Ascending aorta (tissue), 2 donors: ENCODE measurements at places on chromosomes 6 and 20.

DNA sequence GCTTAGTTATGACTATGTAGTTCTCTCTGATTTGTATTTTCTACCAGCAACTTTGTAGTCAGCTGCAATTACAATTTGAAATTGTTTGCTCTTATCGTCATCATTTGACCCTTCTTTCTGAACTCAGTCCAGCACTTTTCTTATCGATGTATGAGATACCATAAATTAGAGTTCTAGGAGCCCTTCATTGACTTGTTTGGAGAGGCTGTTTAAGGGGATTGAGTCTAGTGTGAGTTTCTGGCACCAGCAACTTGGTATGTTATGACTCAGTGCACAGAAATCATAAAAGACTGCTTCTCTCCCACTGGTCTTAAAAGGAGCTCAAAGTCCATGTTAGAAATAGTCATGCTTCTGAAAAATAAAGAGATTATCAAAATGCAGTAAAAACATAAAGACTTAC, 190.3 kb downstream of the TENT5A start:
- no peak for DNase-seq
- peaks cover 12% of the 10 kb centered on the region for H3K4me1 ChIP-seq
- H3K27me3 ChIP-seq: no peaks in the 10 kb centered on the region
- H3K27ac ChIP-seq: peak overlapping the region; percentile 71
- no peaks in the 10 kb centered on the region for H3K36me3 ChIP-seq

GRCh38 chr20:23412026-23412425, 9.3 kb downstream of the NAPB start:
- H3K27me3 ChIP-seq: no peaks in the 10 kb centered on the region
- H3K27ac ChIP-seq: no peak overlapping the region
- DNase-seq: no peak
- no peaks in the 10 kb centered on the region for H3K4me1 ChIP-seq
- H3K36me3 ChIP-seq: no peaks in the 10 kb centered on the region

- no peak overlapping the region for H3K4me3 ChIP-seq
- H3K36me3 ChIP-seq: no peaks in the 10 kb centered on the region
- no peaks in the 10 kb centered on the region for H3K27me3 ChIP-seq
- no peak for DNase-seq
Measured at GRCh38 chr6:130293800-130294199, 71.0 kb upstream of the SAMD3 start.

- H3K27ac ChIP-seq: no peak overlapping the region
- DNase-seq: no peak
- no peak overlapping the region for H3K4me3 ChIP-seq
Measured at GRCh38 chr20:55701467-55701866, 303.9 kb downstream of the CBLN4 start.

DNA sequence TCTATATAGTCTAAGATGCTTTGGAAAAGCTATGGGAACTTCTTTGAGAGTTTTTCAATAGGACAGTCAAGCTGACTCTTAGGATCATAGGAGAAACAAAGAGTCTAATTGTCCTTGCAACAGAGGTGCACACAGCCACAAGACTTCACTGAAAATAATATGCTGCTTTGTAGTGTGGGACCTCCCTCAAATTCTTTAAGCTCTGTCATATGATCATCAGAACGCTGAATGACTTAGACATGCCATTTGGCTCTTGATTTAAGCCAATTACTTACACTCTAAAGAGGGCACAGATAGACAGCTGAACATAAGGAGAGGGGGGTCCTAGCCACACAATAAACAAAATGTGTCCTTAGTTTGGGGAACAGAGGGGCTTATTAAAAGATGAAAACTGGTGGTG, 818.7 kb upstream of the GJE1 start:
- no peaks in the 10 kb centered on the region for H3K27me3 ChIP-seq
- no peak for DNase-seq
- H3K4me3 ChIP-seq: no peak overlapping the region
- no peaks in the 10 kb centered on the region for H3K36me3 ChIP-seq

DNA sequence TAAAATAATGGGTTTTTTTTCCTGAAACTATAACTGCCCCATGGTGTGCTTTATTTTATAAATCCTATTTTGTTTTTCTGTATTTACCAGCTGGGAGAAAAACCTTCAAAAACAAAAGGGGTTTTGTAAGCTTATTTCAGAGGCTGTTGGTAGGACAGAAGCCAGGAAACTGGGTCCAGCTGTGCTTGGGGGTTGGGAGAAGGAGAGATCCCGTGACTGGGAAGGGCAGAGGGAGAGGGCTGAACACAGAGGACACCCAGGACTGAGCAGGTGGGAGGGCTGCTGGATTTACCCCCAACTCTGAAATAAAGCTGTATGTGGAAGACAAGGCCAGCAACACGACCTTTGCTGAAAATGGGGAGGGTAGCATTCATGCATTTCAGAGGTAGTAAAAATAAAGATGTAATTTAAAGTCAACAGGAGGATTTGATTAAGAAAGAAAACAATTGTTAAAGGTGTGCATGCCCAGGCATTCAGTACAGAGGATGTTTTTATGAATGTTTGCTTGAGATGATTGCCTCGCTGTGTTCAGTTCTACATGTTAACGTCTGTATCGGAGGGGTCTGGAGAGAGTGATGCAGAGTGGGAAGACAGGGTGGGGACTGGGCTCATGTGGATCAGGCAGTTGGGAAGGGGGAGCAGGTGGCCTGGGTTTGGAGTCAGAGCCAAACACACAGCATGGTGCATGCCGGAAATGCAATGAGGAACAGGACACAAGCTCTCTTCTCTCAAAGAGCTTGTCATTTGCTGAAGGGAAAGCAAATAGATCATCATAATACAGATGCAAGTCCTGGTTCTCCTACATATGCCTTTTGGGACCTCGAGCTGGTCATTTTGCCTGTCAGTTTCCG, 21.4 kb downstream of the ARFGEF3 start:
- H3K27ac ChIP-seq: no peak overlapping the region
- no peak overlapping the region for H3K4me3 ChIP-seq
- no peak for DNase-seq
- no peaks in the 10 kb centered on the region for H3K4me1 ChIP-seq
- H3K27me3 ChIP-seq: no peaks in the 10 kb centered on the region

- no peak for DNase-seq
- no peak overlapping the region for H3K27ac ChIP-seq
- H3K4me1 ChIP-seq: no peaks in the 10 kb centered on the region
- no peaks in the 10 kb centered on the region for H3K27me3 ChIP-seq
- no peaks in the 10 kb centered on the region for H3K36me3 ChIP-seq
Measured at GRCh38 chr6:34459899-34460593, 5.8 kb upstream of the PACSIN1 start.

DNA sequence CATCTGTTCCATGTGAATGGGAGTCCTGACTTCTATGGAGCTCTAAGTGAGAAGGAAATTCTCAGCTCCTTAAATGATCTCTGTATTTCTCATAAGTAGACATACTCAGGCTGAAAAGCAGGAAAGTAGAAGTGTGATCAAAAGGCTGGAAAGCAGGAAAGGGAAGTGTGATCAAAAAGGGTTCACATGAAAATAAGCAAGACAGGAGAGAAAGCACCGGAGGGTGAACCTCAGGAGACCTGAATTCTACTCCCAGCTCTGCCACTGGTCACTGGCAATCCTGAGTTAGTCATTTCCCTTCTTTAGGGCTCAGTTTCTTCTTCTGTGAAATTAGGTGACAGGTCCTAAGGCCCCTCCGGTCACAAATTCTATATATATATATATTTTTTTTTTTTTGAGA, 55.5 kb upstream of the TRERF1 start:
- no peak for DNase-seq
- no peaks in the 10 kb centered on the region for H3K4me1 ChIP-seq
- H3K27me3 ChIP-seq: no peaks in the 10 kb centered on the region
- H3K27ac ChIP-seq: no peak overlapping the region
